Coronary artery (tissue), 2 donors: ENCODE measurements at places on chromosomes 1 and 21.

GRCh38 chr1:64538389-64538788 is 68.5 kb downstream of the CACHD1 start:
- DNase-seq, result no peak

GRCh38 chr1:185857442-185857841 is 123.3 kb downstream of the HMCN1 start:
- no peak for DNase-seq

GRCh38 chr1:59156051-59156450 is 140.8 kb upstream of the FGGY start:
- DNase-seq, result no peak

GRCh38 chr1:183273300-183273699 is 87.2 kb downstream of the LAMC2 start:
- peak; percentile 12 for DNase-seq

DNA sequence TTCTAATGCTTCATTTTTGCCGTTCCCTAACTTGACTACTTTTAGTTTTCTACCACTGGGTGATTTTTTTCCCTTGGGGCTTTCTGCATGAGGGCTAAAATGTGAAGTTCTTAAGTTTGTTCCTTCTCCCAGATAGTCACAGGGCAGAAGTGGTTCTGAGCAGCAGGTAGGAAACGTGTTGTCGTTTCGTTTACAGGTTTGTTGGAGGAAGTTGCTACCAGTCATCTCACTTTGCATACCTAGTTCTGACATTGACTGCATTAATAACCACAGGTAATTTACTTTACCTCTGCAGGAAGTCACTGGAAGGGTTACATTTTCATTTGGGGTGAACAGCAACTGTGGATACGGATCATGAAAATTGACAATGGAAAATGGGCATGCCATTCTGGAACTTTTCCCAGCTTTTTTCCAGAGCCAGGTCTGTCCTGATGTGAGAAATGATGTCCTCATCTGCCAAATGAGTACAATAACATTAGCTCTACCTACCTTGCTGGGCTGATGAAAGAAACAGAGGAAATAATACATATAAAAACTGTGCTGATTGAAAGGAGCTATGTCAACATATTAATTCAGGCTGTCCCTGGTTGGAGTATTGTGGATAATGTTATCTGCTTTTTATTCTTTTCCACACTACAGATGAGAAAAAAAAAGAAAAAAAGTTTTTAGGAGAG is 94.2 kb downstream of the DISC1 start:
- DNase-seq, result no peak

DNA sequence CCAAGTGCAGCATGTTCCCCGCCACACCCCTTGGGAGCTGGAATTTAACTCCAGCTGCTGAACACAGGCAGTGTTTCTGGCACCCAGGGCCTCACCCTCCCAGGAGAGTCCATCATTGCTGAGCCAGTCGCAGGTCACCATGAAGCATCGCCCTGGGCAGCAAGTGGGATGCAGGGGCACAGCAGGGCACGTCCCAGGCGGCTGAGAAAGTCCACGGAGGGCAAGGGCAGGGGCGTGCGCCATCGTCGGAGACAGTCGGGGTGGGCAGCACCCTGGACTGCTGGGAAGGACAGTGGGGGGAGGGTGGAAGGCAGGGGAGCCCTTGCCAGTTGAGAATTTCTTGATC is 69.2 kb upstream of the PDE9A start:
- DNase-seq, result peak; percentile 62

DNA sequence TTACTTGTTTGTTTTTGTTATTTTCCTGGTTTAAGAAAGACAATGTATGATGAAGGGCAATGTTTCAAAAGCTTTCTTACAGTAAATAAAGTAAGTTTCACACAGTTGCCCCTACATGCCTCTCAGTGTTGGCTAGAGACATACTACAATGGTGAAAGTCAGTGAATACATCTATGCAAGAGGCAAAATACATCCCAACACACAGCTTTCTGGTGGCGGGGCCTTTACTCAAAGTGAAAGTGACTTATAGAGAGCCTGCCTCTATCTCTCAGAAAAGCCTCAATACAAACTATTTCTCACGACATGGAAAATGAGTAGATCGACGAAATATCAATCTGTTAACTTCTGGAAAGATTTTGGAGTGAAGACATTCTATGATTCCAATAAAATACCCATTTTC is 122.3 kb downstream of the SLC30A10 start:
- no peak for DNase-seq

DNA sequence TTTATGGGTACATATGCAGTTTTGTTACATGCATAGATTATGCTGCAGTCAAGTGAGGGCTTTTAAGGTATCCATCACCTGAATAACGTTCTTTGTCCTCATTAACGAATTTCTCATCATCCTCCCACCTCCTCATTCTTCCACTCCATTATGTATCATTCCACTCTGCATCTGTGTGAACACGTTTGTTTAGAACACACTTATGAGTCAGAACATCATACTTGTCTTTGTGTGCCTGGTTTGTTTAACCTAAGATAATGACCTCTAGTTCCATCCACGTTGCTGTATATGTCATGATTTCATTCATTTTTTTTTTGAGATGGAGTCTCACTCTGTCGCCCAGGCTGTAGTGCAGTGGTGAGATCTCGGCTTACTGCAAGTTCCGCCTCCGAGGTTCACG is 6.7 kb upstream of the MPC2 start:
- no peak for DNase-seq

DNA sequence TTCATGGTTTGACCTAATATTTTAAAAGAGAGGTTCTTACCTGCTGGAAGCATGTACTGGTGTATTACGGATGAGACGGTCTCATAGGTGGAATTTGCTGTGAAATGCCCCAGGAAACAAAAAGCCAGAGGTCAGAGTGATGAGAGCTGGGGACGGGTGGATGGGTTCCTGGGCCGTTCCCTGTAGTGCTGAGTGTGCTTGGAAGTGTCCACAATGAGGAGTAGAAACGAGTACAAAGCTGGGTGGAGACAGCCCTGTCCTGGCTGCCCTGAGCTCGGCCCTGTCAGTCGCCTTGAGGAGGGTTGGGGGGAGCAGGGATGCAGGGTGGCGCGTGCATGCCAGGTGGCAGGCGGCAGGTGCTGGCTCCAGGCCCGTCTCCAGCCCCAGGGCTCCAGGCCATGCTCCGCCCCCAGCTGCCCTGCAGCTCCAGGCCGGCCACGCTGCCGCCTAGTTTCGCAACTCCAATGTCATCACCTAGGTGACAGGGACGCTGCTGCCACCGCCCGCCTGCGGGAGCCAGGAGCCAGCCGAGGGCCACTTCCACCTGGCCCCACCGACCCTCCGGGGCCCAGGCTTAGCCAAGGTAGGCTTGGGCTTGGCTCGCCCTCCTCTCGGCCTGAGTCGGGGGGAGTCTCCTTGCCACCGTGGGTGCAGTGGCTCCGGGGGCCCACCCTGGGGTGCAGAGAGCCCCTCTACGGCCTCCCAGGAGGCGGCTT is 16.4 kb downstream of the TP73 start:
- no peak for DNase-seq

DNA sequence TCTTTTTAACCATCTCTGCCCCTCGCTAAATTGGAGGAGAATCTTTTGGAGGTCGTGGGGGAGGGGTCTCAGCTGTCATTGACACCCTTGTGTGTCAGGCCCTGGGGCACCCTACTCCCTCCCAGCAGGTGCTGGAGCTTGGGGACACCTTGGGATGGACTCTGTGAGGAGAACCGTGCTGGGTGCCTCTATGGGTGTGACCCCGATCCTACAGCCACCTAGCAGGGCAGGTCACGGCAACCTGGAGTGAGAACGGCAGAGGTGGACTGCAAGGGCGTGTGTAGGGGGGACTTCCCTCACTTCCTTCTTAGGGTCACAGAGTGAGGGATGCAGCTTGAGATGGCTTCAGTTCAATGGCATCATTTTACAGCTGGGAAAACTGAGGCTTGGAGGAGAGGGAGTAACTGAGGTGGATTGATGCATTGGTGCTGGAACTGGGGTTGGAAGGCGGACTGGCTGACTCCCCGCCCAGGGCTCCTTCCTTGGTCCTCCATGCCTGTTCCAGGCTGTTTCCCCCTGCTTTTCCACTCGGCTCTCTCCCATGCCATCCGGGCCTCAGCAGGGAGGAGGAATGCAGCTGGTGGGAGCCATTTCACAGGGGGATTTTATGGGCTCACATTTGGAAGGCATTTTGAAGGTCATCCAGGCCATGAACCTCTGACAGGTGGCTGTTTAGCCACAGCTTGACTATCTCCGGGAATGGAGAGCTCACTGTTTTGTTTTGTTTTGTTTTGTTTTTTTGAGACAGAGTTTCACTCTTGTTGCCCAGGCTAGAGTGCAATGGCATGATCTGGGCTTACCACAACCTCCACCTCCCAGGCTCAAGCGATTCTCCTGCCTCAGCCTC is 18.8 kb upstream of the ARHGEF10L start:
- DNase-seq, result no peak

DNA sequence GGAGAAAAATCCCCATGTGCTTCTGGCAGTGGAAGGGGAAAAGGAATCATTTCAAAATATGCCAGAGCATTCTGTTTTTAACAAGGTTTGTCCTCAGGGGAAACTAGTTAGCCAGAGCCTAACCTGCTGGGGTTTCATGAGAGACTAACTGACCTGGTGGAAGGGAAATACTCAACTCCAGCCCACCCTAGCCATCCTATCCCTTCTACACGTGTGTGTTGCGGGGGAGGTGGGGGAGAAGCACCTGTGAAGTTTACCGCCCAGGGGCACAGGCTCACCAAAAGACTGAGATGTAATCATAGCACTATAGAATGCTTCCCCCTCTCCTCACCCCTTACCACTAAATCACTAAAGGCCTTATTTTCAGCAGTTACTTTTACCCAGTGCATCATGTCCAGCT is 139.5 kb downstream of the GRIK3 start:
- no peak for DNase-seq

DNA sequence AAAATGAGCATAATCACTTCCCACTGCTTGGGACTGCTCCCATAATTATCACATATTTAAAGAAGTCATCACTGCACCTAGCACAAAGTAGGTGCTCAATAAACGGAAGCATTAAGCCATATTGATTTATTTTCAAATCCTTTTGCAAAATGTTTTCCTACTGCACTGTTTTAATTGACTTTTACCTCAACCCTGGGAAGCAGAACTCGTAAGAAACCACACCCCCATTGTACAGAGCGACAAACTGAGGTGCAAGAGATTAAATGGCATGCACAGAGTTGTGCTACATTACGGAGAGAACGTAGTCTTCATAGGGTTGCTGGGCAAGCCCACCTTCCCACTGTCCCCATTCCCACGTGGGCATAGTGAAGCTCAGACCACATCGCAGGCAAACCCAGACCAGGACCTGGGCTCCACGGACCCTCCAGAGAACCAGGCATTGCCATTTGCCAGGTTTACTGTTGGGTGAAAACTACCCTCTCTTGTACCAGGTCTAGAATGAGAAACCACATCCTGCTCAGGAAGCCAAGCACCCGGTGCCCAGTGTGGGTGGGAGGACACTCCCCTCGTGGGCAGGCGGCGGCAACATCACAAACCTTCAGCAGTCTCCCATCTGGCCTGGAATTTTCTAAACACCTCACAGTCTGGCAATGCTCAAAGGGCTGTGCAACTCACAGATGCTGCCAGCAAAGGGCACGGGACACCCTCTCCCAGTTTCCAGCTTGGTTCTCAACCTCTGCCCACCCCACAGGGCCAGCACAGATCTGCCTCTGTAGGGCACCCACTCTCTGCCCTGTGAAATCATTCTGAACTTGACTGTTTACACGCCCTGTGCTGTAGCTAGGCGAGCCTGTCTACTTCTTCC is 8.2 kb downstream of the IFFO2 start:
- no peak for DNase-seq

- DNase-seq, result no peak
Measured at GRCh38 chr1:165129568-165130164, 226.8 kb downstream of the LMX1A start.

GRCh38 chr1:11594222-11594621 is 60.0 kb downstream of the FBXO2 start:
- DNase-seq, result no peak

GRCh38 chr21:34351786-34352241 is 12.0 kb upstream of the KCNE2 start:
- peak; percentile 50 for DNase-seq

DNA sequence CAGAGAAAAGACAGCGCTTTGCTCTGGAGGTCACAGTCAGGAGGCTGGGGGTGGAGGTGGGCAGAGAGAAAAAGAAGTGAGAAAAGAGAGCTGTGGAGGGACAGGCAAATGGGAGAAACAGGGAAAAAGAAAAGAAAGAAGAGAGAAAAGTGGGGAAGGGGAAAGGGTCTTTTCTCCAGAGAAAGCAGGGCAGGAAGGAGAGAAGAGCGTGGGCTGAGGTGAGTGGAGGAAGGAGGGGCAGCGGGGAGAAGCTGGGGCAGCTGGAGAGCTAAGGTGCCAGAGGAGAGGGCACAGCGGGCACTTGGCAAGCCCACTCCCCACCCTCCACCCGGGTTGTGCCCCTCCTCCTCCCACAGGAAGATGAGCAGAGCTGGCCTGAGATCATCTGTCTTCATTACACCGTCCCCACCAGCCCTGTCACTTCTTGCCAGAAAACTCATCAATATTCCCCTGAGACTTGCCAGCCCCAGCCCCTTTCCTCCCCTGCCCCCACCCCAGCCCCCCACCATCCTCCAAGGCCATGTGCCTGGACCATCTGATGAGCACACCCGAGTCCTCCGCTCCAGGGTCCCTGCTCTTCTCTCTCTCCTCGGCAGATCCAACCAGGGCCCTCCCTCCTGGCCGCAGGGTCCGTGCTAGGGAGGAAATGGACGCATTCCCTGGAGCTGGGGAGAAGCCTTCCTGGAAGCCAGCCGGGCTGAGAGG is 17.0 kb upstream of the BLACAT1 start:
- no peak for DNase-seq

DNA sequence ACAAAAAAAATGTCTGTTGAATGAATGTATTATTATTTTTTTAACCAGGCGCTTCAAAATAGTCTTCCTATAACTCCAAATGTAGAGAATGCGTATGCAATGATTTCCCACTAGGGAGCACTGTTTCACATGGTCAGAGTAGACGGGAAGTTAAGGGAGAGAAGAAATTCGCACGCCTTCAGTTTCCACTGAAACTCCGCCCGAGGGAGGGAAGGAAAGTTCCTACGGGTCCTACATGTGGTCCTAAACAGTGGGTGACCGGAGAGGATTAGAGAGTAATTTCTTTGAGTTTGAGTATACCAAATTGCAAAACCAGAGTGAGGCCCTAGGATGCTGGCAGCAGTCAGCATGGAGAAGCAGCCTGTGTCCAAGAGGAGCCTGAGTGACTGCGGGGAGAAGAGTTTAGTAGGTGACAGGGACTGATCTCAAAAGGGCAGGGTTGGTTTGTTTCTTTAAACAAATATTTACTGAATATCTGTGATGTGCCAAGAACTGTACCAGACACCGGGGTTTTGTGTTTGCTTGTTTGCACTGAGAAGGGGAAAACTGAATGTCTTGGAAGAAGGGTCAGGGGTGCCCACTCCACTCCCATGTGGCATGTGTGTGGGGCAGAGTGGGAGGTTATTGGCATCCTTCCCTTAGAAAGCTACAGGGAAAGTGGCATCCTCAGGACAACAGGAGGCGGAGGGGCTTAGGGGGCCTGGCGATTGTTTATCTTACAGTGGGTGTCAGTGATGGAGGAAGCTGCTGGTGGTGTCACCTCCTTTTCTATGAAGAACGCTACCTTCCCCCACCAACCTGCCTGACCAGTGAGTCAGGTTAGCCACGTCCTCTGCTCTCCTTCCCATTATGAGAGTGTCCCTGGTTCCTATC is 22.8 kb downstream of the RNU5D-1 start:
- no peak for DNase-seq

GRCh38 chr1:193335806-193336428 is 149.5 kb upstream of the B3GALT2 start:
- DNase-seq, result no peak

GRCh38 chr1:113784104-113784779 is 25.0 kb upstream of the PHTF1 start:
- no peak for DNase-seq

GRCh38 chr1:3819771-3820200 is 23.5 kb upstream of the LRRC47 start:
- DNase-seq, result no peak

- no peak for DNase-seq
Measured at GRCh38 chr1:12711536-12711935, 4.4 kb upstream of the AADACL3 start.
